Stimulated activated CD4-positive, alpha-beta T cell treated with anti-CD3 and anti-CD28 coated beads, Interleukin-12 subunit alpha, Interleukin-12 subunit beta, amount 100 ng/mL, for 24 hours (primary cell): ENCODE measurements at places on chromosomes 5 and 9.

- no peak for DNase-seq
These were observed 2.1 kb downstream of the NRARP start for GRCh38 chr9:137299938-137300337.

DNA sequence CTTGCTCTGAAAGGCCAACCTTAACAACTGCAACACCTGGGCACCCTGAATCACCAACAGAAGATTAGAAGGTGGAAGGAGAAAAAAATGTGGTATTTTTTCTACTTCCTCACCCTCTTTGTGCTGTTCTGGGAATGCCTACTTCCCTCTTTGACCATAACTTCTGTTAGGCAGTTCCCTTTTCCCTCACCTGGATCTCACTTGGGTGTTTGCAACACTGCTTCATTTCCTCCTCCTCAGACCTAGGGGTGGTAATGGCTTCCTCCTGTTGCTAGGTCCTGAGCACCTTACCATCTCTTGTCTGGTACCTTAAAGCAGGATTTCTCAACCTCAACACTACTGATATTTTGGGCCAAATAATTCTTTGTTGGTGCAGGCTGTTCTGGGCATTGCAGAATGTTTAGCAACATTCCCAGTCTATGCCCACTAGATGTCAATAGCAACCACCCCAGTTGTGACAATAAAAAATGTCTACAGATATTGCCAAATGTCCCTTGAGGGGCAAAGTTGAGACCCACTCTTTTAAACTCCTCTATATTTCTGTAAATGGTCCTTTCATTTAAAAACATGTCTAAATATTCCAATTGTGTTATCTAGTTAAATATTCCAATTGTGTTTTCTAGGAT lies 300.0 kb upstream of the VLDLR start:
- no peak for DNase-seq

DNA sequence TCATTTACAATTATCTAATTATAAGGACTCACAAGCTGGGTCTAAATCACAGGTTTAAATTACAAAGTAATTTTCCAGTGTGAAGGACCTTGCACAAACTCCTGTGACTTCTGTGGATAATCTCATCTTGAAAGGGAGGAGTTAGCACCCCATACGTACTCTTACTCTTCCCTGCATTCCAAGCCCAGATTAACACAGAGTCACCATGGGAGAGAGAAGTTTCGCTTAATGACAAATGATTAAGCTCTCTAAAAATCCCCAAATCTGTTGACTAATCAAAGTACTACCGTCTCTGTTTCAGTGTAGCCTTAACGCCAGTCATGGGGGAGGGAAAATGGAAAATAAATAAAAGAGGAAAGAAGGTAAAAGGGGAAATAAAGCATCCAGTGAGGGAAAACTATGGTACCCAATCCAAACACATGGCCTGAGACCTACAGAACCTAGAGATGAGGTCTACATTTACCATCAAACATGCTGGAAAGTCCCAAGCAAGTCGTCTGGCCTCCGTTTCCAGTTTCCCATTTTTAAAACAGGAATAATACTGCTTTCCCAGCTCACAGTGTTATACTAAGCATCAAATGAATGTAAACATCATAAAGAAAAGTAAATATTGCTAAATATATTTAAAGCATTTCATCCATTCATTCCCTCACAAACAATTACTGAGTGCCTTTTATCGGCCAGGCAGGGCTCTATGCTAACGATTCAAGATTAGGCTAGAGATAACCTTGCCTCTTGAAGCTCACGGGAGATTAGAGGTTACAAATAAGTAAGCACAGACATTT lies 63.2 kb downstream of the PCA3 start:
- no peak for DNase-seq

- DNase-seq: no peak
These were observed 209.2 kb upstream of the MAP3K1 start for GRCh38 chr5:56606192-56606591.

DNA sequence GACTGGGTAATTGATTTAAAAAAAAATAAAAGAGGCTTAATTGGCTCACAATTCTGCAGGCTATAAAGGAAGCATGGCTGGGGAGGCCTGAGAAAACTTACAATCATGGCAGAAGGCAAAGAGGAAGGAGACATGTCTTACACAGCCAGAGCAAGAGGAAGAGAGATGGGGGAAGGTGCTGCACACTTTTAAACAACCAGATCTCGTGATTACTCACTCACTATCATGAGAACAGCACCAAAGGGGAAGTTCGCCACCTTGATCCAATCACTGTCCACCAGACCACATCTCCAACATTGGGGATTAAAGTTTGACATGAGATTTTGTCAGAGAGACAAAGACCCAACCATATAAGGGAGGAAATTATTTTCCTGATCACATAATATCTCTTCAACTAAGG lies 138.8 kb upstream of the NR4A3 start:
- DNase-seq: no peak

DNA sequence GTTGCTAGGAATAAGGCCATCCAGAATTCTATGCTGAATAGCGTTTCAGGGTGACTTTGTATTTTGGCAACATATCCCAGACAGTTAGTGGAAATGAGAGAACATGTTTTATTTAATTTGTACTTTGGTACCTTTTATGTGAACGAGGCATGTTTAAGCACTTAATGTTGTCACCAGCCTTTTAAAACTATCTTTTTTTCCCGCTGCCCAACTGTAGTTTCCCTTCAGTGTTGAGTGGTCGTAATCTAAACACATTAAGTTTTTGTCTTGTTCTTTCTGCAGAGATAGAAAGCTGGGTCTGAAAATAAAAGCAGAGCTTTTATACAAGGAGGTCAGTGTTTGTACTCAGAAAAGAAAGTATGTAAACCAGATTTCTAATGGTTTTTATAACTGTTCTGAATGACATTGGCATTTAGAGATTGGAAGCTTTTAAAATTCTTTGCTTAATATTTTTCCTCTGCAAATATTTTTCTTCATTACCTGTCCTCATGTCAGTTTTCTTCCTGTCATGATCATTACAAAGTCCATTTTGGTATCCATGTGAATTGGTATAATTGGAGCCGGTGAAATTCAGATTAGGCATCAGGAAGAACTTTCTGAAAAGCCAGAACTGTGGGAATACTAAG lies 100.7 kb downstream of the ARHGEF28 start:
- no peak for DNase-seq

DNA sequence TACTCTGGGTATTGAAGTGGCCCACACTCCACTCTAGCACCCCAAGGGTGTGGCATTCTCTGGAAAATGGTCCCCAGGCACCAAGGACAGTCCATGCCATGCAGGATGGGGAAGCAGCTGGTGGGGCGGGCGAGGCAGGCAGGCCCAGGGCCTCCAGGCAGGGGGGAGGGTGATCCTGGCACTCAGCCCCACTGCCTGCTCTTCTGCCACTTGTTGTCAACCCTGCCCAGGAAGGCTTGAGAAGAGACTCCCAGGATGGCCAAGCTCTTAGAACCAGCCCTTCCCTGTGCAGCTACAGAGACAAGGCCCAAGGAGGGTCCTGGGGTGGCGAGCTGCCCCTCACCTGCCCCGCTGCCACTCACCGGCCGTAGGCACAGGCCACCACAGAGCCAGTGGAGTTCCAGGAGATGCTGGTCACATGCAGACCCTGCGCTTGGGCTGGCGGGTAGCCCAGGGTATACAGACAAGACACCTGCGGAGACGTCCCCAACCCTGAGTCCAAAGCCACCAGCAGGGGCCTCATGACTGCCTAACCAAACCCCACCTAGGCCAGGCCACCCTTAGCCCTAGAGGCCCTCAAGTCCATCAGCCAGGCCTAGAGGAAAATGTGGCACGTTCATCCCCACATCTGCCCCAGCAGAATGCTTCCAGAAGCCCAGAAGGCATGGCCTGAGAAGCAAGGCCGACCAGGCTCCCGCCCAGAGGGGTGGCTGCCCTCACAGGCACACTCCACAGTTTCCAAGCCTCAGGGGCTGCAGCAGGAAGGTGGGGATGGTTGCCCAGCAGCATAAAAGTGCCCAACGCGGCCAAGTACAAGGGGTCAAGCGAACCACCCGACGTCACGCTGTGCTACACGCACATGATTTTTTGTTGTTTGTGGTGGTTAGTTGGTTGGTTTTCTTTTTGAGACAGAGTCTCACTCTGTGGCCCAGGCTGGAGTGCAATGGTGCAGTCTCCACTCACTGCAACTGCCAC lies 19.8 kb downstream of the DYNC2I2 start:
- no peak for DNase-seq

- no peak for DNase-seq
These were observed 53.7 kb downstream of the MAP1B start for GRCh38 chr5:72160959-72161358.

GRCh38 chr9:84151236-84151635 lies 170.6 kb downstream of the RMI1 start:
- no peak for DNase-seq

- DNase-seq: no peak
These were observed 55.3 kb downstream of the ERAP1 start for GRCh38 chr5:96752341-96753016.

DNA sequence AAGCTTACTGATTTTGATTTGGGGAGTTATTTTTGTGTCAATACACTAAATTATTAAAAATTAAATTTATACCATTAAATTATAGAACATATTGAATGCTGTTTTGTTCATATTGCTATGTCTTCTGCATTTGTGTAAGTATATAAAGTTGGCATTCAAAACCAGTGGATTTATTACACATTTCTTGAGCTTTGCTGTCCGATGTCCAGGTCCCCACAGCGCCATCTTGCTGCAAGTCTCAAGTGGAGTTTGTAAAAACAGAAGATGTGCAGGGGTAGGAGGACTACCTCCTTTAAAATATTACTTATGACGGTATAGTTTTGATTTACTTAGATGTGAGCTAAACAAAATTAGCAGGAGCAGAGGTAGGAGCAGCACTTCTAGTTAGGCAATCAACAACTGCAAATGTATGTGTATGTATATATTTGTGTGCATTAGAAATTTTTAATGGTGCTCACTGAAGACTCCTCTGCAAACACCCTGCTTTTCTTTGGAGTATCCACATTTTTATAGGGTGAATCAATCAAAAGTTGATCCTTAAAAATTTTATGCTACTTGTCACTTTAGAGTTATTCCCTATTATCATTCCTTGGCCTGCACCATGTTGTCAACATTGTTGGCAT lies 37.4 kb downstream of the CPEB4 start:
- DNase-seq: no peak

DNA sequence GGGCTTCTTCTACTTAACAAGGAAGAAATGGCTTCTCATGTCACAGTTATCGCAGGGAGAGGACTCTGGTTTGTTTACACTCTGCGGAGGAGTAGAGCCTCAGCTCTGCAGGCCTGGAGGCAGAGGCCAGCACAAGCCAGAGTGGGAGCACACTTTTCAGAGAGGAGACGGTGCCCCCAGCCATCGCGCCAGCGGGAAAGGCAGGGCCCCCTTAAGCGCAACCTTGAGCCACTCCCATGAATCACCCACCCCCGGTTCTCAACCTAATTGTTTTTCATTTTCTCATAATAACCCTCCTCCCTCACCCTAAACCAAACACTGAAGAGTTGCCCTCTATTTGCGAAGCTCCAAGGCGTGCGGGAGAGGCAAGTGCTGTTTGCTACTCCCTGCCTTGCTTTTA lies 208.4 kb upstream of the TBCA start:
- no peak for DNase-seq

GRCh38 chr5:137114529-137114928 lies 384.6 kb downstream of the SPOCK1 start:
- no peak for DNase-seq

DNA sequence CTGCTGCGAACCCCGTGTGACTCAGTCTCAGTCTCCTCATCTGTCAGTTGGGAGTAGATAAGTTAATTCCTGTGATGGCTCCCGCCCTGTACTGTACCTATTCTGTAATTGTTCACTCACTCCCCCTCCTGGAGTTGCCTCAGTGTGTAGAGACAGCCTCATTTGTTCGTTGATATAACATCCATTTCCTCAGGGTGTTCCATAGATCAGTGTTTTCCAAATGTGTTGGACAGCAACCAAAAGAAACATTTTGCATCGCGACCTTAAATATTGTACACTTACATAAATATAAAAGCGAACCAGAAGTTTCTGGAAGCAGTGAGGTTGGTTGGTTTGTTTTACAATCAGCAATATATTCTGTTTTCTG lies 698 bp downstream of the NFX1 start:
- no peak for DNase-seq

DNA sequence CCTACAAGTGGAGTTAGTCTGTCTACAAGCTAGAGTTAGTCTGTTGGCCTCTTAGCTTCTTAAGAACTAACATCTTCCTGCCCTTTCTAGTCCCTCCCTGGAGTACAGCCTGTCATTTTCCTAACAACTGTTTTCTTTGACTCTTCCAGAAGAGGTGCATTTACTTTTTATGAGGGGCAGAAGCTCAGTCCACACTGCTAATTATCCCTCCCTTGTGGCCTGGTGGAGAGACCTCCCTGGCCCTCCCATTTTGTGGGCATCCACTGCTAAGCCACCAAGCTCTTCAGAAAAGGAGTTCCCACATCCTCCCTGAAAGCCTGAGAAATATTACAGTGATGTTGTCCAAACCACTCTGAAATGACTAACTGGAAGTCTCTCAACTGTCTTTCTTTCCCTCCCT lies 8.0 kb downstream of the MAP1B start:
- no peak for DNase-seq

DNA sequence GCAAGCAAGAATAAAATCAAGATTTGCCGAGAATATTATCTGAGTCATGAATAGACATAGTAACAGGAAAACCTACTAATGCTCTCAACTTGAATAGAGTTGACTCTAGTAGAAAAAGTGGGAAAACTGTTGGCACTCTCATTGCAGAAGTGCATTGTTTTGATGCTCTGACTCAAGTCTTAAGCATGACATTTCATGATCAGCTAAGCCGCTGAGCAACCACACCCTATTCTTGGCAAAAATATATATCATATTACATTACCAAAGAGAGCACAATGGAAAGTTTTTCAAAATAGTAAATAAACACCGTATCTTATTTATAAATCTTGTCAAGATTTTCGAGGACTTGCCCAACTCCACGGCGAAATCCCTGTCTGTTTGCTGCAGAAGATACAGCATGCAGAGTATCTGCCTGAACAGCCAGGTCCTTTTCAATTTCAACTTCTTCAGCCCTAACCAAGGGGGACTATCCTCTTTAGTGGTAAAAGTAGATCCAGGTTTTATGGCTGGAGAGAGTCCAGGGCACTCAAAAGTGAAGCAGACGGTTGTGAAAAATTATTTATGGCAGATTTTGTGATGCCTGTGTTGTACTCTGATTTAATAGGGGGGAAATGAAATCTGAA lies 13.9 kb upstream of the ADAMTSL1 start:
- DNase-seq: no peak

DNA sequence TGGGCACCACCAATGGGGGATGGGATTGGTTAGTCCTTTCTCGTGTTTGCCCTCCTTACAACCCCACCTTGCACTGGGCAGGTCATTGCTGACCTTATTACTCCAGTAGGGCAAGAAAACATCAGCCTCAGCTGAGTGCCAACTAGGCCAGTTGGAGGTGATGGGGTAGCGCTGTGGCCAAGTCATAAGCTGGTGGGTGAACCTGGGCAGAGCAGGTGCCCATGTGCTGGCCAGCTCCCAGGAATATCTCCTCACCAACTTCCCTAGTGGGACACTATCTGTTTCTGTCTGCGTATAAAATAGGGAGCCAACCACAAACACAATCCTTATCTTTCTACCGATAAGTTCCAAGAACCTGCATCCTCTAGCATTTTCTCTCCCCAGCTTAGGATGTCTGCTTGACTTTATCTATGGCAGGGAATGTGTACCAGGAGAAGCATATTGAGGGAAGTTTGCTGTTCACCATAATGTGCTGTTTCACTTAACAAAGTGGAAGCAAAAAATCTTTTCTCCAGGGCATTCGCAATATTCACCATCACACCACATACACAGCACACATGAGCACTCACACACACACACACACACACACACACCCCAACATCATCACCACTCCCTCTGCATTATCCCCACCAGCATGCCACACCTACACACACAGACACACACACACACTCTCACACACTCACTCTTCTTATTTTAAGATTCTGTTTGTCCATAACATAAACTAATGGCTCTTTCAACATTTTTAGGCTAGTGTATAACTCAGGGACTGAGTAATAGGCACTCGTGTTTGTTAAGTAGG lies 390.0 kb downstream of the ENC1 start:
- no peak for DNase-seq
